ENCODE measurements at places on chromosomes 4 and X.

DNA sequence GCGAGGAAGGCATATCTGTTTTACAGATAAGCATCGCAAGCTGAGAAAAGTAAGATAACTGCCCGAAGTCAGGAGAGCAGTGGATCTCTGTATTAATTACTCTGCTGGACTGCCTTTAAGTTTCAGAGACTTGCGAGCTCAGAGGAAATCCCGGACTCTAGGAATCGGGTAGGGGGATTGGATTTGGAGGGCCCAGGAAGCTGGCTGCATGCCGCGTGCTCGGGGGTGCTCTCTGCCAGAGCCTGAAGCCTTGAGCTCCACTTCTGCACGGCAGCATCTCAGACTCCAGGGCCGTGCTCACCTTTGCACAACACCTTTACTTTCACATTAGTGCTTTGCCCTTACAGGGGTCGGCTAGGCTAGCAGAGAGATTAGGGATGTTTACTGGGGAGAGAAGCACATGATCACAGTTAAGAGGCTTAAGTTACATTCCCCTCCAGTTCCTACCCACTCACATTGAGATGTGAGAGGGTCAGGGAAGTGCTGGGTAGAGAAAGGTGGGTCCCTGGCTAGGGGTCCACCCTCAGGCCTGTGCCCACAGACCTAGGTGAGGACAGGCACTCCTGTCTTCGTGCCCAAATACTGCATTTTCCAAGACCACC, 57.0 kb downstream of the TRIML1 start:
- DNase-seq, result no peak

DNA sequence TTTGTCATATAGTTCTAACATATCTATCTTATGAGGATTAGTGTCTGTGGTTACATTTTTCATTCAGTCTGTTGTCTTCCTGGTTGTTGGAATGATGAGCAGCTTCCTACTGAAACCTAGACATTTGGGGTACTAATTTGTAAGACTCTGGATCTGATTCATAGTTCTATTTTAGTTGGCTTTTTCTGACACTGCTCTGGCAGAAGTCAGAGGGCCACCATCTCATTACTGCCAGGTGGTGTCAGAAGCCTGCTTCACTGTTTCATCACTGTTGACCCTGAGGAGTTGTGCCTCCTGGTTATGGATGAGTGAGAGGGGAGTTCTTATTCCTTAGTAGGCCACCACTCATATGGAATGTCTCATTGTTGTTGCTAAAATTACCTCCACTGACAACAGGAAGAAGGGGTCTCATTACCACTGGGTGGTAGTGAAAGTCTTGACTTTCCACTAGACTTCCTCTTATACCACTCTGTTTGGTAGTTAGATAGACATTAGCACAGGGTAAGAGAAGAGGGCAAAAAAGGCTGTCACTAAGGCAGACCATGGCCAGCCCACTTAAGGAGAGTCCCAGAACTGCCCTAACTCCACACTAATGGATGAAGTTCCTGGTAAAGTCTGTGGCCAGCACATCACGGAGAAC, 395.2 kb downstream of the SPOCK3 start:
- DNase-seq, result no peak

DNA sequence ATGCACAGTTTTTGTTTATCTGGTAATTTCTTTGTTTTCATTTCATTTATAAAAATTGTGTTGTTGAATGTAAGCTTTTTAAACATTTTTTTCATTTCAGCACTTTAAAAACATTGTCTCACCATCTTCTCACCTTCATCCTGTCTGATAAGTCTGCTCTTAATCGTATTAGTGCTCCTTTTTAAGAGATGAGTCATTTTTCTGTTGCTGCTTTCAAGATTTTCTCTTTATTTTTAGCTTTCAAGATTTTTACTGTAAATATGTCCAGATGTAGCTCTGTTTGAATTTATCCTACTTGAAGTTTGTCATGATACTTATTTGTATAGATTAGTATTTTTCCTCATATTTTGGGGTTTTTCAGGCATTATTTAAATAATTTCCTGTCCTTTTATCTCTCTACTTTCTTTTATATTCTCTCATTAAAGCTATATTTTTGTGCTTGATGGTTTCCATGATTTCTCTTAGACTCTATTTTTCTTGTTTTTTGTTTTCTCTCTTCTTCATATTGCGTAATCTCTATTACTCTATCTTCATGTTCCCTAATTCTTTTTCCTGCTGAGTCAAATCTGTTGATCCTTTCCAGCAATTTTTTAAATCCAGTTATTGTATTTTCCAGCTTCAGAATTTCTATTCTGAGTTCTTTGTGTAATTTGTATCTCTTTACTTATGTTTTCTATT, 1400.4 kb upstream of the PCDH7 start:
- no peak for DNase-seq

GRCh38 chrX:122565952-122566351, 618.1 kb upstream of the GRIA3 start:
- no peak for DNase-seq

DNA sequence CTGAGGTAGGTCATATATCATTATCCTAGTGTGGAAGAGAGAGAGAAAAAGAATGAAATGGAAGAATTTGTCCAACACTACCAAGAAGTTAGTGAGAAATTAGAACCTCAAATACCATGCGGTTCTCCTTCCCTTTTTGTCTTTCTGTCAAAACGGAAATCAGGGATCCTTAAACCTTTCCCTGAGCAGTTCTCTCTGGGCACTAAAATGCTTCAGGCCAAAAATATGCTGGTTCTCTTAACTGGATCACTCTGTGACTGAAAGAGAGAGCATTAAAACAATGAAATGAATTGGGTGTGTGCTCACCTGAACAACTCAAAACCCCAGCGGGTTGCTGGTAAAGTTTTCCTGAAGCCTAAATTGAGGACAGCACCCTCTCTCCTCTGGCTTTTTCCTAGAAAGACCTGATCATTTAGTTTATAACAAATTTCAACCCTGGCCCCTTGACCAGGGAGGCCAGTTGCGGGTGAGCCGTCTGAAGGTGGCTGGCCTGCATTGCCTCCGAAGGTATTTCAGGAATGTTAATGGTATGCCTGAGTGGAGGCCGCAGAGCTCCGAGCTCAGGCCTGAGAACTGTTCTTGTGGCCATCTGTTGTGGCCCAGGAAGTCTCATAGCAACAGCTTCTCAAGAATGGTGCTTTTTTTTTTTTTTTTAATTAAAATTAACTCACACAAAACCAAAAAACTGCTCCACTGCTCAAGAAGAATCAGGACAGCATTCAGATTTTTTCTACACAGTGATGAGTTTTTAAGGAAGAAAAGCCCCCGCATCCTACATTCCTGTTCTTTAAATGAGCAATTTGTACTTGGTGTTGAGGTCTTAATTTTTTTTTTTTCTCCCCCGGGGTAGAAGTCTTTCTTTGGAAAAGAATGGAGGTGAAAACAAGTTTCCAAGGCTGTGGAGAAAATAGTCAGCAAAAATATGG, 155.1 kb downstream of the SHROOM3 start:
- DNase-seq, result no peak

DNA sequence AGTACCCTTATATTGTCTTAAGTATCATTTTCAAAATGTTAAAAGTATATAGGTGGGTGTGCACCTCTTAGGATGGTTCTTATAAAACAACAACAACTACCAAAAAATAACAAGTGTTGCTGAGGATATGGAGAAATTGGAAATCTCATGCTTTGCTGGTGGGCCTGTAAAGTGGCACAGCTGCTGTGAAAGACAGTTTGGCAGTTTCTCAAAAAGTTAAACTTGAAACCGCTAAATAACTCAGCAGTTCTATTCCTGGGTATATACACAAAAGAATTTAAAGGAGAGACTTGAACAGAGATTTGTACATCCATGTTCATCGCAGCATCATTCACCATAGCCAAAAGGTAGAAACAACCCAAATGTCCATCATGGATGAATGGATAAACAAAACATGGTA, 65.5 kb downstream of the HAND2 start:
- no peak for DNase-seq

GRCh38 chr4:183175631-183176232, 76.7 kb downstream of the WWC2 start:
- no peak for DNase-seq

DNA sequence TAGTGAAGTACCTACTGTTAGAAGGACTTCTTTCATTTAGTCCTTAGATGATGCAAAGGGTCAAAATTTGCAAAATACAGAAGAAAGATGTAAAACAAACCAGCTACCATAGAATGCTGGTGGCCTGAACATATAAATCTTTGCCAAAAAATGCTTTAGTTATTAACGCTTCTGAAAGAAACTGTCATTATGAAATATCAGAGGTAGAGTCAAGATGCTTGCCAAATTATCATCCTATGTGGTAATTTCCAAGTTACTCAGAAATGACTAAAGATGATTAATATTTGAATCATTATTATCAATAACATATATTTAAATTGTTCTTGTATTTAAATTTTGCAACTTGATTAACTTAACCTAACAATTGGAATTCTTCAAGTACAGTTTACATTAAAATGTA, 588.4 kb upstream of the FAM241A start:
- no peak for DNase-seq

DNA sequence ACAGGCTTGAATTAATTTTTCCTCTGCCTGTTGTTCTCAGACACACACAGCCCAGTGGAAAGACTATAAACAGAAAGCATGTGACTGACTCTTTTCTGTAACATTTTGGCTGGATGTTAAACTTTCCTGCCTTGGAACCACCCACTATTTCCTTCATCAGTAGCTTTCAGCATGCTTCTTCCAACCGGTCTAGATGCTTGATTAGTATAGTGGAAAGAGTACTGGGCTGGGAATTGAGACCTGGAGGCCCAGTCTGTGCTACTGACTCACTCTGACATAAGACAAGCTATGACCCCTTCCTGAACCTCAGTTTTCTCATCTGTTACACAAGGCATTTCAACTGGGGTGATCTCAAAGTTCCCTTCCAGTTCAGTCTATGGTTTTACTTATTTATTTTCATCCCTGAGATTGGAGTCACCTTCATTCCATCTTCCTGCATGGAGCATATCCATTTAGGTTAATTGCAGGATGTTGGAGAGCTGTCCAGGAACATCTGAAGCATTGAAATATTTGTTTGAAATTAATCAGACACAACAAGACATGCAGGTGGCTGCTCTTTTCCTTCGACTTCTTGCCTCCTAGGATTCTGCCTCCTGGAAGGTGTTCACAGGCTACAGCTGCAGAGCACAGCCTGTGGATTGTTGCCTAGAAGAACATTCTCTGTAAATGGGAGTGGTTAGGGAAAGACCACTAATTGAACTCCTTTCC, 173.4 kb downstream of the RTL9 start:
- DNase-seq, result no peak

GRCh38 chrX:118736394-118737010, 9.1 kb downstream of the IL13RA1 start:
- no peak for DNase-seq

DNA sequence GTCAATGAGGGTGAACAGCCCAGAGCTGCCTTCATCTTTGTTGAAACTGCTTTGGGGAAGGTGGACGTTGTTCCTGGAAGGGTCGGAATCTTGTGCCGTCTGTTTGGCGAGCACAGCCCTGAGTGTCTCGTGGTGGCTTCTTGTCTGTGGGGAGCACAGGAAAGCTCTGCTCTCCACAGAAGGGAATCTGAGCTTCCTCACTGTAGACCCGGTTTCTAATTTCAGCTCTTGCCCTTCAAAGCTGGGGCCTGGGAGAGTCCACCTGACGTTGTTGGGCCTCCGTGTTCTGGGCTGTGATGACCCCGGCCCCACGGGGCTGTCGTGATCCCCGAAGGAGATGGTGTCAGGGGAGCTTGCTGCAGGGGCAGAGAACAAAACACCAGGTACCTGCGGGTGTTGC, 47.5 kb downstream of the SORCS2 start:
- DNase-seq, result no peak

- DNase-seq, result no peak
These were observed 527.2 kb downstream of the GBA3 start for GRCh38 chr4:23219779-23220408.

DNA sequence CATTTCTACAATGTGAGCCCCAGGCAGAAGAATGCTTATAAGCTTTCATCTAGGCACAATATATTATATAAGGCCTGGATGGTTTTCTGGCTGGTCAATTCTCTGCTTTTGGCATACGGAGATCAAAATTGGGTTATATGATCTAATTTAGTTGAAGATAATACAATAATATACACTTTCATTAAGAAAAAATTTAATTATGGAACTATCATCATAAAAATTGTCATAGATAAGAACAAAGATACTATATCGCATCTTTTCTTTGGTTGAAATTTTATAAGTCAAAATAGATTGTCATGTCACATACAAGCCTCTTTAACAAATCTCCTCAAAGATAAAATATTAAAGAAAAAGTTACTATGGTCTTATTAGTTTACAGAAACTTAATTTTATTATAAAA, 17.1 kb downstream of the DMD start:
- no peak for DNase-seq

DNA sequence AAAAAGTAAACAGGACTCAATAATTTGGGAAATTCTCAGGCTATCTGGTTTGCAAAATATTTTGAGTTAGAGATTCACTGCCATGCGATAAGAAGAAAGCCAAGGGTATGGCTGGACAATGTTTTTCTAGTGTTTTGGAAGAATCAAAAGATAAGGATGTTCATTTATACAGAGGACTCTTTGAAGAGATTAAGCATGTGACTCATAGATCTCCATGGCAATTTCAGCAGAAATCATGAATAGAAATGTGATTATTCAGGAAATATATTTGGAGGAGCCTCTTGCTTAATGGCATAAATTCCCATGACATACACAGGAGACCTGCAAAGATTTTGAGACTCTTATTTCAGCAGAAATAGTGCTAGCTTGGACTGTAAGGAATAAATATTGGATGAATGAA, 16.7 kb upstream of the FRAS1 start:
- DNase-seq, result no peak

DNA sequence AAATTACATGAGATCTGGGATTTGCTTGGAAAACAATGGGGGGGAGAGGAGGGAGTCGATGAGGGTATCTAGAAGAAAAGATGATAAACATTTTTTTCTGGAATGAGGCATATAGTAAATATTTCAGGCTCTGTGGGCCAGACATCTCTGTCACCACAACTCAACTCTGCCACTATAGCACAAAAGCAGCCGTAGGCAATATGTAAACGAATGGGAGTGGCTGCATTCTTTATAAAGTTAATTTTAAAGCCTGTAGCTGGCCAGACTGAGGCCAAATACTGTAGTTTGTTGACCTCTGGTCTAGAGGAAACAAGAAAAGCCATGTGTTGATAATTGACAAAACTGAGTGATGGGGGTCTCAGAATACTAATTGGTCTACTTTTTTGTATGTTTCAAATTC, 14.1 kb upstream of the TCEANC start:
- no peak for DNase-seq

- no peak for DNase-seq
These were observed 39.9 kb upstream of the TMEM192 start for GRCh38 chr4:165152527-165152926.

- no peak for DNase-seq
These were observed 85.4 kb downstream of the WFS1 start for GRCh38 chr4:6355052-6355451.

GRCh38 chr4:144572660-144573059, 73.3 kb upstream of the HHIP start:
- no peak for DNase-seq

- no peak for DNase-seq
These were observed 200.5 kb downstream of the KDR start for GRCh38 chr4:54924891-54925290.

- no peak for DNase-seq
These were observed 19.6 kb upstream of the IL2 start for GRCh38 chr4:122476126-122476525.

- DNase-seq, result no peak
These were observed 520.4 kb downstream of the BCOR start for GRCh38 chrX:39577206-39577984.

- DNase-seq, result no peak
These were observed 19.2 kb downstream of the PI4K2B start for GRCh38 chr4:25253071-25253445.

- DNase-seq, result no peak
These were observed 28.1 kb downstream of the HPGD start for GRCh38 chr4:174494146-174494545.
